Esophagus squamous epithelium (tissue), 5 donors: ENCODE measurements at places on chromosomes 1 and 21.

- no peaks in the 10 kb centered on the region for H3K36me3 ChIP-seq
- H3K27ac ChIP-seq = peak overlapping the region; percentile 75
- no peak overlapping the region for H3K4me3 ChIP-seq
- H3K4me1 ChIP-seq = peaks cover 4% of the 10 kb centered on the region
- no peak for DNase-seq
These were observed 182.8 kb downstream of the PSMG1 start for GRCh38 chr21:39000496-39000895.

GRCh38 chr21:41752231-41752681 lies 14.6 kb downstream of the RIPK4 start:
- peaks cover 4% of the 10 kb centered on the region for H3K36me3 ChIP-seq
- H3K4me3 ChIP-seq = no peak overlapping the region

- H3K4me1 ChIP-seq = peaks cover 39% of the 10 kb centered on the region
- no peaks in the 10 kb centered on the region for H3K27me3 ChIP-seq
- no peak for DNase-seq
- H3K27ac ChIP-seq = peak overlapping the region; percentile 49
- peaks cover 66% of the 10 kb centered on the region for H3K36me3 ChIP-seq
These were observed 9.0 kb downstream of the CREG1 start for GRCh38 chr1:167544447-167545093.

GRCh38 chr21:15071009-15071408 lies 6.2 kb upstream of the NRIP1 start:
- H3K4me3 ChIP-seq = no peak overlapping the region
- no peaks in the 10 kb centered on the region for H3K36me3 ChIP-seq
- H3K27ac ChIP-seq = no peak overlapping the region
- no peaks in the 10 kb centered on the region for H3K27me3 ChIP-seq
- DNase-seq = no peak

GRCh38 chr1:59678493-59679228 lies 136.1 kb upstream of the HOOK1 start:
- H3K27me3 ChIP-seq = no peaks in the 10 kb centered on the region
- H3K4me3 ChIP-seq = no peak overlapping the region
- H3K27ac ChIP-seq = peak overlapping the region; percentile 43
- peaks cover 25% of the 10 kb centered on the region for H3K4me1 ChIP-seq

GRCh38 chr1:243558576-243558975 lies 291.5 kb downstream of the AKT3 start:
- no peak for DNase-seq
- no peak overlapping the region for H3K27ac ChIP-seq
- H3K4me3 ChIP-seq = no peak overlapping the region
- no peaks in the 10 kb centered on the region for H3K4me1 ChIP-seq

DNA sequence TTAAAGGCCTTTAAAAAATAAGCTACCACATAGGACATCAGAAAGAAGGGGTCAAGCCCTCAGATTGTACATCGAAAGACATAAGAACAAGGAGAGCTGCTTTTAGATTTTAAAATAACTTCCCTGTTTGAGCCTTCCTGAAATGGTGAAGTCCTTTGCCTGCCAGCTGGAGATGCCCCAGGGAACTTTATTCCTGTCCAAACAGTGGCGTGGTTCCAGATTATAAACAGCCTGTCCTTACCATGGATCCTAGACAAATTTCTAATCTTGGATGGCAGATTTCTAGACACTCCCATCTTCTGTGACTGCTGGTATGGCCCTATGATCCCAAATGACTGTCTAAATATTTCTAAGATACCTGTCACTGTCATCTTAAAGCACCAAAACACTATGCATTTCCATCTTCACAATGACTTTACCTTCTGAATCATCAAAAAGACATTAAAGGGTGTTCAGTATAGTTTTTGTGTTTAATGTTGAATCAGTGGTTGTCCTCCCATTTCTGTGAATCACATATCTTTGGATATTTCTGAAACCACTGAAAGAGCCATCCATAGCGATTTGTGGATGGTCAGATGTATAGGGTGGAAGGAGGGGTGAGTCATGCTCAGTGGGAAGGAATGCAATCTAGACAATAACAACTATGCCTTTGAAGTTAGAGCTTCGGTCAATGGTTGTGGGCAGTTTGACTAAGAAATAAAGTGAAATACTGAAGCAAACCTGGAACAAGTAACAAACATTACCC lies 23.2 kb downstream of the ILDR2 start:
- H3K36me3 ChIP-seq = no peaks in the 10 kb centered on the region
- no peak overlapping the region for H3K4me3 ChIP-seq
- no peak overlapping the region for H3K27ac ChIP-seq
- no peak for DNase-seq
- no peaks in the 10 kb centered on the region for H3K27me3 ChIP-seq
- no peaks in the 10 kb centered on the region for H3K4me1 ChIP-seq

- peak; percentile 7 for DNase-seq
- no peaks in the 10 kb centered on the region for H3K27me3 ChIP-seq
- H3K36me3 ChIP-seq = no peaks in the 10 kb centered on the region
These were observed 101.8 kb downstream of the NFIA start for GRCh38 chr1:61184040-61184713.

GRCh38 chr1:119375366-119375765 lies 6.8 kb downstream of the HAO2 start:
- H3K36me3 ChIP-seq = no peaks in the 10 kb centered on the region
- H3K4me3 ChIP-seq = no peak overlapping the region
- H3K4me1 ChIP-seq = no peaks in the 10 kb centered on the region
- H3K27me3 ChIP-seq = no peaks in the 10 kb centered on the region
- no peak for DNase-seq

DNA sequence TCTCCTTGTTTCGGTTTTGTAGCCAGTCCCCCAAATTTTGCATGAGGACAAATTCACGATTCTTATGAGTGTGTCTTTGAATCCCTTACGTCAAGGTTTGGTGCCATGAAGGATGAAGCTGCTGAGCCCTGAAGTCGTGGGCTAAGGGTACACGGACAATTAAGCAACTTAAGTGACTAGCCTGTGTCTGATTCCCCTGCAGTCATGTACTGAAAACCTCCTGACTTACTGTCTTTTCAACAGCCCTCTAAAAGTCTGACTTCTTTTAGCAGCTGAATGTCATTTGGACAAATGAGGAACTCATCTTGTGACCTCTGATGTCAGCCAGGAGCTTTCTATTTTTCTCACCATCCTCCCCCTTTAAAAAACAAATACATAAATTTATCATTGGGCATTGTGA lies 27.1 kb upstream of the C1orf105 start:
- no peak for DNase-seq
- H3K27me3 ChIP-seq = no peaks in the 10 kb centered on the region
- no peaks in the 10 kb centered on the region for H3K36me3 ChIP-seq
- H3K4me3 ChIP-seq = no peak overlapping the region

DNA sequence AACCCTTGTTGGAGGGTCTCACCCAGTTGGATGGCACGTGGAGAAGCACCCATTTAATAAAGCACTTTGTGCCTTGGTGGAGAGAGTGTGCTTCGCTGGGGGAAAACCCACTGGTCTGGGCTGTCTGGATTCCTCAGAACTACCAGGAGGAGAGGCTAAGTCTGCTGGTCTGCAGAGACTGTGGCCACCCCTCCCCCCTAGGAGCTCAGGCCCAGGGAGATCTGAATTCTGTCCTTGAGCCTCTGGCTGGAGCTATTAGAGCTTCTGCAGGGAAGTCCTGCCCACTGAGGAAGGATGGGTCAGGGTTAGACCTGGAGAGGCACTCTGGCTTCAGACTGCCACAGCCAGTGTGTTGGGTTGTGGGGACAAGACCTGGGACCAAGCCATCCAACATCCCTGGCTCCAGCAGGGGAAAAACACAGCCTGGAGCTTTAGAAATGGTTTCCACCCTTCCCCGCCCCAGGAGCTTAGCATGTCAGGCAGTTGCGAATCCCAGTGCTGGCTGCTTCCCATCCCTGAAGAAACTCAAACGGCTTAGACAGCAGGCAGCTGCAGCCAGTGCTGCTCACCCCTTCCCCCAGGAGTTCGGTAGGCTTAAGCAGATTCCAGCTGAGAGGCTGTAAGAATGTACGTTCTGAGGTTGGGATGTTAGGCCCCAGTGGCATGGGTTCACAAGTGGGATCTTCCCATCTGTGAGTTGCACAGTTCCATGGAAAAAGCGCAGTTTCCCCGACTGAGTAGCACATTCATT lies 288.3 kb downstream of the TGFB2 start:
- peaks cover 5% of the 10 kb centered on the region for H3K4me1 ChIP-seq
- H3K4me3 ChIP-seq = no peak overlapping the region
- no peak for DNase-seq
- no peaks in the 10 kb centered on the region for H3K36me3 ChIP-seq

GRCh38 chr1:210400043-210400840 lies 71.5 kb downstream of the HHAT start:
- H3K4me3 ChIP-seq = no peak overlapping the region
- DNase-seq = no peak
- no peaks in the 10 kb centered on the region for H3K4me1 ChIP-seq
- no peaks in the 10 kb centered on the region for H3K27me3 ChIP-seq
- H3K27ac ChIP-seq = no peak overlapping the region
- no peaks in the 10 kb centered on the region for H3K36me3 ChIP-seq

DNA sequence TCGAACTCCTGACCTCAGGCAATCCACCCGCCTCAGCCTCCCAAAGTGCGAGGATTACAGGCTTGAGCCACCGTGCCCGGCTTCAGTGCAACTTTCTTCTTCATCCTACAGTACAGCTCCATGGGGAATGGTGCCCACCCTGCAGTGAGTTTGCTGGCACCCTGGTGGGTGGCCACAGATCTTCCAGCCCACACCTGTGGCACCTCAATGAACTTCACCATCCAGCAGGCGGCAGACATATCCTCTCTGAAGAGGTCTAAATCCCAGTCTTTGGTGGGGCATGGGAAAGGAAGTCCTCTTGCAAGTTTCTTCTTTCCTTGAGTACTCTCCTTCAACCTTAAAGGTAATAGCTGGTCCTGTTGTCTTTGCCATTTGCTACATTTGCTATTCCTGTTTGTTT lies 18.1 kb upstream of the ZBTB8A start:
- H3K4me1 ChIP-seq = no peaks in the 10 kb centered on the region
- no peaks in the 10 kb centered on the region for H3K27me3 ChIP-seq
- no peaks in the 10 kb centered on the region for H3K36me3 ChIP-seq
- H3K4me3 ChIP-seq = no peak overlapping the region
- DNase-seq = no peak
- no peak overlapping the region for H3K27ac ChIP-seq

- no peaks in the 10 kb centered on the region for H3K36me3 ChIP-seq
- no peaks in the 10 kb centered on the region for H3K4me1 ChIP-seq
- no peak for DNase-seq
- H3K27me3 ChIP-seq = peaks cover 6% of the 10 kb centered on the region
- no peak overlapping the region for H3K27ac ChIP-seq
These were observed 79.0 kb downstream of the ZNF281 start for GRCh38 chr1:200330741-200331428.

GRCh38 chr21:45607021-45607908 lies 36.3 kb upstream of the PCBP3 start:
- no peaks in the 10 kb centered on the region for H3K36me3 ChIP-seq
- H3K27ac ChIP-seq = no peak overlapping the region
- H3K4me1 ChIP-seq = no peaks in the 10 kb centered on the region
- H3K4me3 ChIP-seq = no peak overlapping the region
- no peaks in the 10 kb centered on the region for H3K27me3 ChIP-seq
- no peak for DNase-seq

DNA sequence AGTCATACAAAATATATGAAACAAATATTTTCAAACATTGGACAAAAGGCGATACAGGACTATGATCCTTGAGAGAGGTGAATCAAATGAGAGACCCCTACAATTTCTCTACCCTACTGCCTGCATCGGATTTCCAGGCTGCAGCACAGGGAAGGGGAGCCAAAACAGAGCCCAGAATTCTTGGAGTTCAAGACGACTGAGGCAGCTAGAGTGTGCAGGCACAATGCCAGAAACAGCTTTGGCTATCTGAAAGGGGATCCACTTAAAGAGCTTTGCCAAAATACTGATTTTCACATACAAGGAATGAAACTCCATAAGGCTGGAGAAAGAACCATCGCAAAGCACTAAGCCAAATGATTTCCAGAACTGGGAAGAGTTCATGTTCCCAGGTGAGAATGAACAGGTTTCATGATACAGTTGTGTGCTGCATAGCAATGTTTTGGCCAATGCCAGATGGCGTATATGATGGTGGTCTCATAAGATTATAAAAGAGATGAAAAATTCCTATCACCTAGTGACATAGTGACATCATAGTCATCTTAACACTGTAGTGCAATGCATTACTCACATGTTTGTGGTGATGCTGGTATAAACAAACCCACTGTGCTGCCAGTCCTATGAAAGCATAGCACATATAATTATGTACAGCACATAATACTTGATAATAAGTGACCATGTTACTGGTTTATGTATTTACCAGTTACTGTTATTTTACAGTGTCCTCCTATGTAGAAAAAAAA lies 77.5 kb downstream of the KCND3 start:
- H3K27ac ChIP-seq = no peak overlapping the region
- no peaks in the 10 kb centered on the region for H3K27me3 ChIP-seq
- DNase-seq = no peak
- H3K4me3 ChIP-seq = no peak overlapping the region
- H3K4me1 ChIP-seq = no peaks in the 10 kb centered on the region

DNA sequence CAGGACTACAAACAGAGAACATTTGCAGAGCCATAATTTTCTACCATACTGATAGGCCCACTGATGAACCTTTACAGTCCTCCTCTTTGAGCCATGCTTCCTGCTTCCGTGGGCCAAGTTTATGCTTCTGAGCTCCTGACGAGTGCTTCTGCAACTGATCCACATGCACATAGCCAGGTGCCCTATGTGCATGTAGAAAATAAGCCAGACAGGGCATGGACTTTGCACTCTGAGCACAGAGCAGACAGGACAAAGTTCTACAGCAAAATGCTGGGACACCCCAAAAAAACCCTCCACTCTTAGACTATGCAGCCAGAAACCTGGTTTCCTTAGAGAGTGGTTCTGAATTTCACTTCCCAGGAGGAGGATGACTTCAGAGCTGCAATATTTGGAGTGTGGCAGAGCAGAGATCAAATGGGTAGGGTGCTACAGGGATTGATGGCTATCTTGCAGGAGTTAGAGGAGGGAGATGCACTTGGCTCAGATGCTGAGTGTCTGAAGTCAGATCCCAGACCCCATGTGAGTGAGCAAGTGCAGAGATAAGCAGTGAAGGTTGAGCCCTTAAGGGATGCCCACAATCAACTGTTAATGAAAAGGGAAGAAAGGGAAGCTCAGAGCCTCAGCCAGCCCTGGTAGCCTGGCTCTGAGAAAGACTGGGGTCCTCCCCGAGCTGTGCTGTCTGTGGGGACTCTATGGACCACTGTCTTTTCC lies 230.9 kb downstream of the DUSP10 start:
- no peak overlapping the region for H3K4me3 ChIP-seq
- H3K36me3 ChIP-seq = no peaks in the 10 kb centered on the region
- DNase-seq = no peak
- H3K27me3 ChIP-seq = no peaks in the 10 kb centered on the region
